Uterus (tissue), 4 donors: ENCODE measurements at places on chromosomes 1 and 21. TPM values are rescaled to one million over a fixed set of nuclear protein-coding genes. Genes with fewer than 3 reads are reported as not detected.

Gene GRIK3
- total RNA-seq = not detected

Gene RGS18
- 0.95 TPM for total RNA-seq

Gene PFKFB2
- 5.0 TPM for total RNA-seq

Gene PTPRF
- 170 TPM for total RNA-seq

Gene OR6N1
- total RNA-seq = not detected

Gene TFF2
- not detected for total RNA-seq

Gene RIPPLY3
- total RNA-seq = not detected

Gene DNM3
- 11.9 TPM for total RNA-seq

Gene ZNF697
- 6.4 TPM for total RNA-seq

GRCh38 chr1:218414060-218414728 is 69.1 kb downstream of the TGFB2 start:
- no peak for DNase-seq
- no peak overlapping the region for H3K4me3 ChIP-seq
- no peaks in the 10 kb centered on the region for H3K27me3 ChIP-seq
- H3K4me1 ChIP-seq = no peaks in the 10 kb centered on the region
- H3K36me3 ChIP-seq = no peaks in the 10 kb centered on the region
- H3K27ac ChIP-seq = no peak overlapping the region

DNA sequence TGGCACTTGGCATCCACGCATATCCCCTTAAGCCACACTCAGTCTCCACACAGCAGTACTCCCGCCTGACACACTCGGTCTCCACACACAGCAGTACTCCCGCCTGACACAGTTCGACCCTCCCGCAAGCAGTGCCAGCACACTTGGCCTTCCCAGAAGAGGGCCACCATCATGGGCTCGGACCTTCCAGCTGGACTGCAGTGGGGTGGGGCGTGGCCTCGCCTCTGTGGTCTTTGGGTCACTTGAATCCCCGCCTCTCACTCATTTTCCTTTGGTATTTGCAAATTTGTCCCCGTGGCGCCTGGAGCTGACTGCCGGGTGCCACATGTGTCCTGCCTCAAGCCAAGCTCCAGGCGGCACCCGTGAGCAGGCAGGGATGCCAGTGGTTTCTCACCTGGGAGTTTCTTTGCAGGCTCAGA is 63.7 kb downstream of the FAAP20 start:
- H3K4me3 ChIP-seq = no peak overlapping the region
- no peaks in the 10 kb centered on the region for H3K4me1 ChIP-seq
- H3K36me3 ChIP-seq = no peaks in the 10 kb centered on the region

- no peak overlapping the region for H3K27ac ChIP-seq
- H3K36me3 ChIP-seq = no peaks in the 10 kb centered on the region
- H3K4me1 ChIP-seq = no peaks in the 10 kb centered on the region
- no peaks in the 10 kb centered on the region for H3K27me3 ChIP-seq
- DNase-seq = no peak
These were observed 189.7 kb downstream of the SLC35F3 start for GRCh38 chr1:234094172-234094571.

GRCh38 chr1:1799716-1800115 is 21.4 kb upstream of the NADK start:
- H3K27ac ChIP-seq = no peak overlapping the region
- H3K4me1 ChIP-seq = no peaks in the 10 kb centered on the region
- H3K36me3 ChIP-seq = no peaks in the 10 kb centered on the region

DNA sequence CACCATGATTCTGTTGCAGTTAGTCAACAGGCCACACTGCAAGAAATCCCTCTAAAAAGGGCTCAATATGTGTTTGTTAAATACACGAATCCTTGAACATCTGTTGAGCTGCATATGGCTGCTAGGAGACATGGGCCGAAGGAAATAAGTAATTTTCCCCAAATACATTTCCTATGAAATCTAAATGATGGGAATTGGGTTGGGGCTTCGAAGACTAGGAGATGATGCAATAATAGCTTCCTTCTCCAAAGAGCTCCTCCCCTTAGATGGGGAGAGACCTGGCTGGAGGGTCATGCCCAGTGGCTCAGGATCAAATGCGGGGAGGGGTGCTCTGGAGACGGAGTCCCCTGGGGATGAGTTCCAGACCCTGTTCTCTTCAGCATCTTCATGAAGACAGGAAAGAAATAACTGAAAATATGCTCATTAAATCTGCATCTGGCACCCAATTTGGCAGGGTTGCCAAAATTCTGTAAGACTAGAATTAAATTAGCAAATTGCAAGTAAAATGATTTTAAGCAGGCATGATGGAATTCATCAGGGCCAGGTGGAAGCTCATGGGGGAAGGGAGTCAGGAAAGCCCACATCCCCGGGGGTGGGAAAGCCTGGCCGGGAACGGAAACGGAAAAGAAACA is 165.0 kb upstream of the EDN2 start:
- no peak overlapping the region for H3K4me3 ChIP-seq
- H3K27me3 ChIP-seq = no peaks in the 10 kb centered on the region
- no peaks in the 10 kb centered on the region for H3K36me3 ChIP-seq
- no peaks in the 10 kb centered on the region for H3K4me1 ChIP-seq

- no peak overlapping the region for H3K27ac ChIP-seq
- H3K4me3 ChIP-seq = no peak overlapping the region
- H3K27me3 ChIP-seq = no peaks in the 10 kb centered on the region
- no peaks in the 10 kb centered on the region for H3K4me1 ChIP-seq
- no peaks in the 10 kb centered on the region for H3K36me3 ChIP-seq
These were observed 34.2 kb downstream of the SYF2 start for GRCh38 chr1:25197982-25198662.

- DNase-seq = no peak
- H3K27me3 ChIP-seq = no peaks in the 10 kb centered on the region
- H3K4me3 ChIP-seq = no peak overlapping the region
- H3K36me3 ChIP-seq = no peaks in the 10 kb centered on the region
- H3K4me1 ChIP-seq = no peaks in the 10 kb centered on the region
These were observed 412.8 kb downstream of the AJAP1 start for GRCh38 chr1:5067246-5067645.

DNA sequence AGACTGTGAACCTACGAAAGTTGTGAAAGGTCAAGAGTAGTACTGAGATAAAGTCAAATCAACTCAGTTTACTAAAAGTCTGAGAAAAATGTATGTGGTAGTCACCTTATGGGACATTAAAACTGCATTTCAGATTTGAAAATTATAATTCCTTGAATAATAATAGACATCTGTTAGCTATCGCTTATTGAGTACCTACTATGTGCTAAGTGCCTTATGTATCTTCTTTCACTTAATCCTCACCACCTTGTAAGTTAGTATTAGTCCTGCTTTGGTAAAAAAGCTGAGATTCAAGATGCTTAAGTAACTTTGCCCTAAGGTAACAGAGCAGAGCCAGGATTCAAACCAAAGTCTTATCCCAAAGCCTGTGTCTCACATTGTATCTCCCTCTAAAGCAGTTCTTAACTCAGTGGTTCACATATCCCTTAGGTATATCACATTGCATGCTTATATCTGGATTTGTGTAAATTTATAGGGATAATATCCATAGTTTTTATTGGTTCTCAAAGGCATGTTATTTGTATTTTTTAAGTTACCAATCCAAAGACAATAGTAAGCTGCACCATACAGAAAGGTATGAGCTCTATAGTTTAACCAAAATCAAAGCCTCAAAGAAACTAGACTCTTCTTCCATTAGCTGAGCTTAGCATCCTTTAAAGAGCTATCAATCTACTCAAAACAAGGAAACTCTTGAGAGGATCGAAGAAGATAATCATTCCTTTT is 865 bp downstream of the PIGC start:
- peak overlapping the region; percentile 84 for H3K27ac ChIP-seq
- peaks cover 3% of the 10 kb centered on the region for H3K4me1 ChIP-seq
- H3K27me3 ChIP-seq = no peaks in the 10 kb centered on the region
- DNase-seq = no peak
- H3K4me3 ChIP-seq = peak overlapping the region; percentile 94
- H3K36me3 ChIP-seq = no peaks in the 10 kb centered on the region

DNA sequence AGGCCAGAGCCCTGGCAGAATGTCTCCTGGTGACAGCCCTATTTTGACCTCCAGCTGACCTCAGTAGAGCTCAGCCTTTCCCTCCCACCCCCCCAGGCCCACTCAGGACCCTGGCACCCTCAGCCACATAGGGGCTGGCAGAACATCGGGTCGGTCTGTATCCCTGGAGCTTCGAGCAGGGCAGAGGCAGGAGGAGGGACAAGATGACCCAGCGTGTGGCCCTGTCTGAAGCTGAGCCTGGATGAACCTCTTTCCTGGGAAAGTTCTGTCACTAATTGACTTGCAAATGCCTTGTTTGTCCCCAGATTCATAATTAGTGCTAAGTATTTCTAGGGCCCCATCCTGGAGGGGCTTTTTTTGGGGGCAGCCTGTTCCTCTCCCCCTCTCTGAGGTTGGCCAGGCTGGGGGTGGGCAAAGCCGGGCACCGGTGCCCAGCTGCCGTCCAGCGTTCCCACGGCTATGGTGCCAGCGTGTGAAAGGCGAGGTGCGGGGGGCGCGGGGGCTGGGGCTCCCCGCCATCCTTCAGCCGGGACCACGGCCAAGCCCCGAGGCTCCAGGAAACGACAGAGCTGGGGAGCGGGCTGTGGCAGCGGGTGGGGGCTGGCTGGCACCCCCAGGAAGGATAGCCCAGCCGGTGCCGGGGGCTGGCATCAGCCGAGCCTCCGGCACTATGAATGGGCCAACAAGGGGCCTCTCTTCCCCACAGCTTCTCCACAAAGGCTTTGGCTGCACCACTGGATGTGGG is 31.4 kb downstream of the RHBG start:
- H3K4me3 ChIP-seq = no peak overlapping the region
- no peak for DNase-seq
- H3K27ac ChIP-seq = no peak overlapping the region
- H3K4me1 ChIP-seq = no peaks in the 10 kb centered on the region

DNA sequence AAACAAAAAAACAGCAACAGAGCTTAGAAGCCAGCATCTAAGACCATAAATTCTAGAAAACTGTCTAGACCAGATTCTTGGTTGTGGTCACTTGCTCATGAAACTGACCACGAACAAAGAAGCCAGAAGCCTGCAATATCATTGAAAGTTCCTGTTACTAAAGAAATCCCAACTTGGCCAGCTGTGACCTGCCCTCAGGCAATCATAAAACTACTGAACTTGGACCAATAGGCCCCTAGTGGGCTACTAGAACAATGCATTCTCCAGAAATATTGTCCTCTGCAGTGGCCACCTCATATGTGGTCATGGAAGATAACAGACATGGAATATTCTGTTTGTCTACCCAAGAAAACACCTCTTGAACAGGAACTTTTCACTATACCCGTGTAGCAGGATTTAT is 87.7 kb downstream of the SPATA17 start:
- no peak for DNase-seq
- no peaks in the 10 kb centered on the region for H3K36me3 ChIP-seq
- H3K4me3 ChIP-seq = no peak overlapping the region
- H3K27ac ChIP-seq = no peak overlapping the region

- H3K4me1 ChIP-seq = no peaks in the 10 kb centered on the region
- no peaks in the 10 kb centered on the region for H3K27me3 ChIP-seq
- H3K4me3 ChIP-seq = no peak overlapping the region
- no peak for DNase-seq
These were observed 74.0 kb downstream of the NPHP4 start for GRCh38 chr1:5918275-5918649.
